Fibroblast of villous mesenchyme (primary cell): ENCODE measurements at places on chromosomes 12 and 14. TPM values are rescaled to one million over a fixed set of nuclear protein-coding genes. Genes with fewer than 3 reads are reported as not detected.
A peak's percentile ranks its signal among the peaks of the same experiment; 100 is the strongest.

The ERGIC2 gene
- total RNA-seq: 34.5 and 90.7 TPM in 2 replicates

DNA sequence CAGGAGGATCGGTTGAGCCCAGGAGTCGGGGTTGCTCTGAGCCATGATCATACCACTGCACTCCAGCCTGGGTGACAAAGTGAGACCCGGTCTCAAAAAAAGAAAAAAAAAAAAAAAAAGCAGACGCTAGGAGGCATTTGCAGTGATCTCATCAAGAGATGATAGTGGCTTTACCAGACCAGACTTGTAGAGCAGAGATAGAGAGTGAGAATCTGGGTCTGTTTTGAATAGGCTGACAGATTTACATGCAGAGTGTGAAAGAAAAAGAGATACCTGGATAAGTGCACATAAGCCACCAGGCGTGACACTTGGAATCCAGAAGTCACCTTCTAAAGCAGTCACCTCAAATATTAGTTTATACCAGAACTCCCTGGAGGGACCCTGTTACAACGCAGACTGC is 21.1 kb upstream of the FLRT2 start:
- DNase-seq: peak; percentile 2

- peak; percentile 7 for DNase-seq
Observed at GRCh38 chr14:66920196-66920595, 269.0 kb upstream of the GARIN2 start.

DNA sequence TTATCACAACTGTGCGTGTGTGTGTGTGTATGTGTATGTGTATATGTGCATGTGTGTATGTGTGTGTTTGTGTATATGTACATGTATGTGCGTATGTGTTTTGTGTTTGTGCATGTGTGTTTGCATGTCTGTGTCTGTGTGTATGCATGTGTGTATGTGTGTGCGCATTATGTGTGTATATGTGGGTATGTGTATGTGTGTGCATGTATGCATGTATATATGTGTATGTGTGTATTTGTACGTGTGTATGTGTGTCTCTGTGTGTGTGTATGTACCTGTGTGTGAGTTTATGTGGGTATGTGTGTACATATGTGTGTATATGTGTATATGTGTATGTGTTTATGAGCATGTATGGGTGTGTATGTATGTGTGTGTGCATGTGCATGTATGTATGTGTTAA is 37.6 kb upstream of the PIWIL1 start:
- DNase-seq: no peak

The PAX9 gene
- total RNA-seq: not detected in 2 replicates

GRCh38 chr14:23057757-23058653 is 685 bp upstream of the CDH24 start:
- DNase-seq: peak; percentile 85
